ENCODE measurements at places on chromosomes 1 and 21.

DNA sequence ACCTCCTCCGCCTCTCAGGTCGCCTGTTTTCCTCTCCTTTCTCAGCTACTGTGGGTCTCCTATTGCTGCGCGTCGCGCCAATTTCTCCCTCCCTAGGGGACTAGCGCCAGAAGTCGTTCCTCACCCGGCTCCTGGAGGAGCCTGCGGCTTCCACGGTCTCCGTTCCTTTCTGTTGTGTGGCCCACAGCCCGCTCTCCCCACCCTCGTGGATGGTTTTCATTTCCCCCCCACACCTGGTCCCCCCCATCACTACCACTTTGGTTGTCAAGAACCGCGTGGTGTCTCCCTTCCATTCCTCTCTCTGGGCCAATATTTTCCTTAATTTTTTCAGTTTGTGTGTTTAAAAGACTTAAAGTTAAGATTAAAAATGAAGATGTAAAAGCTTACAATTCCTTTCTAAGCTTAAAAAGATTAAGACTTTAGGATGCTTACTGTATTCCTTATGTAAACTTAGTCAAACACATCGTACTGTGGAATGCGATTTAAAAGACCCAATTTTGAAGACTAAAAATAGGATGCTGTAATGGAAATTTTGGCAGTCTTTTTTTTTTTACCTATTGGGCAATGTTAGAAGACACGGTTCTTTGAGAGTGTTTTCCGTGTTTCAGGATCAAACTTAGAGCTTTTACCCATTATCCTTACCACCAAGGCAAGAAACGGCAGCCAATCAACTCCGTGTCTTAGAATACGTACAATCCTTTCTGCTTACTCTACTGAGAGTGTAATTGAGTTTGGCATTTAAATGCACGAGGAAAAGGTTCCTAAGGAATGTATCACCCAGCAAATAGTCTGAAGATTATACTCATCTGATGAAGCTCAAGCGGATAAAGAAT lies 773 bp downstream of the CNST start:
- DNase-seq, result no peak

- DNase-seq, result no peak
Measured at GRCh38 chr1:81478219-81478618, 322.5 kb upstream of the ADGRL2 start.

DNA sequence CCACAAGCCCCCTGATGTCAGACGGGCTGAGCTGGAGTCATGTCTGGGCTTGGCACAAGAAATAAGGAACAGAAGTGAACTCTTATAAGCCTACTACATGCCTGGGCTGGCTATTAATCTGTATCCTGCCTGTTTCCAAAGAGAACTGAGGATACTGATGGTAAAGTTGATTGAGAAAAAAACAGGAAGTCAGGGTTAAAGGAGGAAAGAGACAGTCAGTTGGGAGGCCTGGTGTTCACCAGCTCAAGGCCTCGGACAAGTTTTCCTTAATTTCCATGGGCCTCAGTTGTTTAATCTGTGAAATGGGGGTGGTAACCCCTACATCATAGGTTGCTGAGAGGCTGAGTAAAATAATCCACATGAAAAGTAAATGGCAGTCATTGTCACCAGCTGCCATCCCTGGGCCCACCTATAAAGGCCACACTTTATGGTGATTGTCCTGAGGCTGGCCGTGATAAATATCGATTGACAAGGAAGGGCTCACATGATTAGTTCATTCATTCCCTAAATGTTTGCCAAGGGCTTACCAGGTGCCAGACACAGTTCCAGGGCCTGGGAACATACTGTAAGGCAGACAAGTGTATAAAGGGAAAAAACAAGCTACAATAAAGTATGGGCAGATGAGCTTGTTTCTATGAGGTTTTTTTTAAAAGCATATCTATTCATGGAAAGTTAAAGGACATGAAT lies 2.8 kb downstream of the ALDH4A1 start:
- DNase-seq, result no peak

- no peak for DNase-seq
Measured at GRCh38 chr1:183461350-183461749, 10.9 kb upstream of the SMG7 start.

DNA sequence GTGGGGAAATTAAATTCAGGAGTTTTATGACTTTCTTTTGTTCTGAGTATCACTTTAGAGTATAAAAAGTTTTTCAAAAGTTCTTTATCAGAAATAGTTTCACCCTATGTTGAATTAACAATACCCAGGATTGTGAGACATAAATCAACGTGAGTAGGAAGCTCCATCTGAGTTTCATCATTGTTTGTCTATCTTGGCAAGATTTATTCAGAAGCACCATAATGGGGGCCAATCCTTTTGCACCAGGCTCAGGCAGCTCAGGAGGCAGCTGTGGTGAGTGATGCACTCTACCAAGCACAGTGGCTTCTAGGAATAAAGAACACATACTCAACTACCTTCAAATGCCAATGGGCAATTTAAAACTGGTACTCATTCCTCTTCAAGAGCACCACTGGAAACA lies 12.0 kb downstream of the CREG1 start:
- no peak for DNase-seq

GRCh38 chr1:192529811-192530210 lies 45.8 kb upstream of the RGS1 start:
- no peak for DNase-seq

GRCh38 chr1:177309880-177310279 lies 139.1 kb downstream of the BRINP2 start:
- DNase-seq, result no peak

- DNase-seq, result no peak
Measured at GRCh38 chr1:4027008-4027407, 126.9 kb upstream of the C1orf174 start.

DNA sequence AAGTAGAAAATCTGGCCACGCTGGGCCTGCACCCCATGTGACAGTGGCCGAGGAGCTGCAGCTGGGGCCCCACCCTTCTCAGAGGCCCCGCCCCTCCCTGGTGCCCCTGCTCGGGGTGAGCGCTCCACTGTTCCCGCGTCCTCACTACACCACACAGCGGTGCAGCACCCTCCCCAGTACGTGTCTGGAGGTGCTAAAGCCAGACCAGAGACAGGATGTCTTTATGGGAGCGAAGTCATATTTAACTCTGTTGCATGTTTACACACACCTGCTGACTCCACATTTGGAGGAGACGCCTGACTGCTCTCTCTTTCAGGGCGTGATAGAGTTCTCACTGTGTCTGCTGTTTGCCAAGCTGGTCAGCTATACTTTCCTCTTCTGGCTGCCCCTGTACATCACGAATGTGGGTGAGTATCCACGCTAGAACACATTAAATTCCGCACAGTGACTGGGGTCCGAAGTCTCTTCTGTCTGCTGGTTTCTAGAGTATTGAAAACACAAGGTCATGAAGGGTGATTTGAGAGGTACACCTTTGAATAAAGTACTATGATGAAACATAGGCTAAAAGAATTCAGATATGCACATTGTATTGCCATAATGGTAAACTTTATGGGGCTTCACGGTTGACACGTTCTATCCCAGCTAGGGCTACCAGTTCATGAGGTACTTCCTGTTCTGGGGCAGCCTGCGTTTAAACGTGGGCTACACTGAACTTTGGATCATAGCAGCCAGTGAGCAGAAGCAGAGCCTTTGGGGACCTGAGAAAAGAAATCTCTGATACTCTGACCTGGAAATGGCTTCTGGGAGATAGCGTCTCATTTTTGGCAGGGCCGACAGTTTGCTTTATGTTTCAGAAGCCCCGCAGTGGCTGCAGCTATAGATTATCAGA lies 48.4 kb downstream of the SLC37A1 start:
- DNase-seq, result no peak

DNA sequence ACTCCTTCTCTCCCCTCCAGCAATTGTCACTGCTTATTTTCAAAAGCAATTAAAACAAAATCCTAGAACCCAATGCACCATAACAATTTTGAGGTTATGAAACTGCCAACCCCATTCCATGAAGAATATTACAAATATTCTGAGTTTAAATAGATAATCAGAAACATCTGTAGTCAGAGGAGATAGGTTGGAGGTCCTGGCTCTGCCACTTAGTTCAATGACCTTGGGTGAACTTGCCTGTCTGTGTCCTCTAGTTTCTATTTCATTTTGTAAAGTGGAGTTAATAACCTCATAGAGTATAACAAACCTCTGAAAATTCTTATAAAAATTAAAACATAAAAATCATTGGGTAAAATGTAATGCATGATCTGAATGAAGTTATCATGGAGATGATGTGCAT lies 164.6 kb downstream of the KCTD3 start:
- DNase-seq, result no peak

DNA sequence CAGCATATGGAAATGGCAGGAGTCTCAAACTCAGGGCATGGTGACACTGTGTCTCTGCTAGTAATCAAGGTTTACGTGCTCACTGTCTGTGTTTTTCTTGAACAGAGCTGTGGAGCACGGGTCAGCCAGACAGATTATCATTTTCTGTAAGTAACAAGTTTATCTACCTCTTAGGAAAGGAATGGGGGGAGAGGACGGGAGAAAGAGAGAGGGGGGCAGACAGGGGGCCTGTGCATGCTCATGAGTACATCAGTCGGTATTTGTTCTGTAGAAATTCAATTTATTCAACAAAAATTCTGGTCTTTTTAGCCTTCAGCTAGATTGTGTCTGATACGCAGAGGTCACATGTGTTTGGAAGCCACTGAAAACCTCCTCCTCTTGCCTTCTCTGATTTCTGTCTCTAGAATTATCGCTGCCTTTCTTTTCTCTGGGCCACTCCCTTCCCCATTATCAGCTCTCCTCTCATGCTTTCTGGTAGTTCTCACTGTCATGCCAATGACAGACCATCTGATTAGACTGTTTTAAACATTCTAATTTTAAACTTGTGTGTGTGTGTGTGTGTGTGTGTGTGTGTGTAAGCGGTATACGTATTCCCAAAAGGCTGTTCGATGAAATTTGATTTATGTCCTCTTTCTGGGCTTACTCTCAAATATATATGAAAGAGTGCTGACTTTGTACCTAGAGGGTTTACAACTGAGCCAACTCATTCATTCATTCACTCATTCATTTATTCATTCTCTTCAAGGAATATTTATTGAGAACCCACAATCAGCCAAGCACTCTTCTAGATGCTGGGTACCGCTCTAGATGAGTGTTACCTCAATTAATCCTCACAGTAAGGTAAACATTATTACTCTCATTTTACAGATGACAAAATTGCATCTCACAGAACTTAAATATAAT lies 636.9 kb downstream of the KIF26B start:
- DNase-seq, result no peak

DNA sequence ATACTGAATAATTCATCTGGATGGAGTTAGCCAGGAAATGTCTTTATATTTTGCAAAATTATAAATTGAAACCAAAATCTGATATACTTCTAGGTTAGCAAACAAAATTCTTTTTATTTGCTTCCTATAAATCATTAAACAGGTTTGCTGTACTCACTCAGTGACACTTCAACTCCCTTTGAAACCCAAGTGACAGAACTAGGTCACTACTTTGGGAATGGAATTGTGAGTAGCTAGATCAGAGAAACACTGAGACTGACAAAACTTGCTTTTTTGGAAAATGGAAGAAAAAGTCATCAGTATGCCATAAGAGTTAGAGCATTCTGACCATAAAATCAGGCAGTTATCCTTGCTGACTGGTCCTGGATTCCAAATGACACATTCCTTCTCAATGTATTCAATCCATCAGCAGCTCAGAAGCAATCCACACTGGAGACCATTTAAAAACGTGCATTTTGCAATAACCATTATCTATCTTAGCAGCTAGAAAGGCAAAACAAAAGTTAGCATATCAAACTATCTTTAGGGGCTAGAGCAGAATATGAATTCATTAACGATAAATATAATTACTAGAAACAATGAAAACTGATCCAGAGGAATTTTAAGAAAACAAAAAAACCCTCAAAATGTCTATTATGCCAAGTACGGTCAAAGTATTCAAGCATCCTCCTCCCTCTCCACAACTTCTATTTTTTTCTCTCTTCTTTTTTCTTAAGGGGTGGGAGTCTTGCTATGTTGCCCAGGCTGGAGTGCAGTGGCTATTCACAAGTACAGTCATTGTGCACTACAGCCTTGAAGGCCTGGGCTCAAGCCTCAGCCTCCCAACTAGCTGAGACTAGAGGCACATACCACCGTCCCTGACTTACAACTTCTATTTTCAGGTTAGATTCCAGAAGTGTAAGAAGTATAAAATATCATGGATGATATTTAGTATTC lies 60.1 kb downstream of the HNRNPR start:
- DNase-seq, result no peak

DNA sequence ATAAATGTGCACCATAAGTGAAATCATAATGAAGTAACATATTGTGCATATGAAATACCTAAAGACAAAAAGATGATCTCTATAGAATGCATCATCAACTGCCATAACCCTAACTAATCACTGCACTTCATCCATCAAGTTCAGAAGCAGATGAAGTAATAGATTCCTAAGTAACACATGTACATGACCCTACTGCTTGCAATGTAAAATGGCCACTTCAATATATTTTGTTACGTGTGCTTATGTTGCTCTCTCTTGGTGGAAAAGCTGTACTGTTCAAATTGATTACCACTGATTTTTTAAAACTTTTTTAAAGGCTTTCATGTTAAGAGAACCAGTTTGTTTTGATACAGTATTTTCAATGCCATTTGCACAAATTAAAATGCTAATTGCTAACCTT lies 141.8 kb downstream of the TTLL7 start:
- no peak for DNase-seq

- DNase-seq, result no peak
Measured at GRCh38 chr1:11693024-11693590, 1.6 kb downstream of the DRAXIN start.

DNA sequence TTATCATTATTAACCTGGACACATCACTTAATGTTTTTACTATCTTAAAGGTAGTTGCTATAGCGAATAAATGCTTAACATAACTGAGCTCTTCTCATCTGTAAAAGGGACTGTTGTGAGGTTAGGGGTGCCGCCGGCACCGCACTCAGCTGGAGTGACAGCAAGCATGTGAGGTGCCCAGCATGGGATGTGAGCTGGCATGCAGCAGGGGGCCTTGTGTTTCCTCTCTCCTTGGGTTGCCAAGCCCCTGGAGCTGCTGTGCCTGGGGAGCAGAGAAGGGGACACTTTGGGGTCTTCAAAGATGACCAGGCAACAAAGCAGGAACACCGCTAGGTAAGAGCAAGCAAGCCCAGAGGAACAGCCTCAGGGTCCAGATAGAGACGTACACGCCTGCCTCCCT lies 2.1 kb upstream of the ZC3H12A start:
- no peak for DNase-seq

DNA sequence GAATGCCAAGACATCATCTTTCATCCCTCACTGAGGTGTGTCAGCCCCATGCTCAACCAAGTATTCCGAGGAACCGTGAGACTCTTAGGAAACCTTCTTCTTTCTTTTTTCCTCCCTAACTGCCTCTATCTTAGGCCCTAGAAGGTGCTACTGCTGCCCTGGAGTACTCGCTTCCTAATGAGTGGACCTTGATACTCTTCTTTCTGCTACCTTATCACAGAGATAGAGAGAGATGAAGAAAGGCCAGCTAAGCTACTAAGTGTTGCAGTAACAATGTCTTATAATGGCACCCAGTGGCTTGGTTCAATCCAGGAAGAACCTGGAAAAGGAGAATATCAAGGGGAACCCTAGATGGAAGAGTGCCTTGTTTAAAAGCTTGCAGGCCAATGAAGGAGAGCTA lies 86.6 kb downstream of the KIRREL1 start:
- DNase-seq, result no peak

- DNase-seq, result no peak
Measured at GRCh38 chr1:4328402-4329071, 325.9 kb upstream of the AJAP1 start.

Measured in SK-N-MC (cell line).